ENCODE measurements at places on chromosomes 5 and 9.

- DNase-seq: no peak
- no peak overlapping the region for H3K27ac ChIP-seq
- no peaks in the 10 kb centered on the region for H3K27me3 ChIP-seq
- H3K36me3 ChIP-seq: no peaks in the 10 kb centered on the region
- H3K4me3 ChIP-seq: no peak overlapping the region
These were observed 60.9 kb downstream of the RXRA start for GRCh38 chr9:134386951-134387831.

- H3K4me3 ChIP-seq: no peak overlapping the region
- no peaks in the 10 kb centered on the region for H3K36me3 ChIP-seq
- H3K27ac ChIP-seq: no peak overlapping the region
- DNase-seq: no peak
- no peaks in the 10 kb centered on the region for H3K4me1 ChIP-seq
These were observed 37.7 kb downstream of the RORB start for GRCh38 chr9:74534841-74535240.

- H3K27me3 ChIP-seq: no peaks in the 10 kb centered on the region
- no peak for DNase-seq
- H3K4me1 ChIP-seq: no peaks in the 10 kb centered on the region
- no peaks in the 10 kb centered on the region for H3K36me3 ChIP-seq
- H3K4me3 ChIP-seq: no peak overlapping the region
These were observed 418.6 kb upstream of the GRAMD2B start for GRCh38 chr5:126004636-126005035.

DNA sequence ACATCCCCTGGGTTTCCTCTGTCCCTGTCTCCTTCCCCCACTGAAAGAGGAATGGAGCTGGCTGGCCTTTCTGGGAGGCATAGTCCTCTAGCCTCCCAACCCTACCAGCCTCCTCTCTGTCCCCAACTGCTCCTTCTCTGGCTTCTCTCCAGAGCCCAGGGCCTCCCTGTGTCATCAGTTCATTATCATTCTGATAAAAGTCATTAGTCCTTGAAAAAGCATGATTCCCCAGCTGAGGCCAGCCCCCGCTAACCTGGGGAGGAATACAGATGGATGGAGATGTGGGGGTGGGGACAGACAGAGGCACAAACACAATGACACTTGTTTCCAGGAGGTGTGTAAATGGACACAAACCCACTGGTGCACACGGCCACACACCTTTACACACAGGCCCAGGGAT, 73.6 kb upstream of the HSPA9 start:
- no peak overlapping the region for H3K27ac ChIP-seq
- peaks cover 46% of the 10 kb centered on the region for H3K27me3 ChIP-seq

DNA sequence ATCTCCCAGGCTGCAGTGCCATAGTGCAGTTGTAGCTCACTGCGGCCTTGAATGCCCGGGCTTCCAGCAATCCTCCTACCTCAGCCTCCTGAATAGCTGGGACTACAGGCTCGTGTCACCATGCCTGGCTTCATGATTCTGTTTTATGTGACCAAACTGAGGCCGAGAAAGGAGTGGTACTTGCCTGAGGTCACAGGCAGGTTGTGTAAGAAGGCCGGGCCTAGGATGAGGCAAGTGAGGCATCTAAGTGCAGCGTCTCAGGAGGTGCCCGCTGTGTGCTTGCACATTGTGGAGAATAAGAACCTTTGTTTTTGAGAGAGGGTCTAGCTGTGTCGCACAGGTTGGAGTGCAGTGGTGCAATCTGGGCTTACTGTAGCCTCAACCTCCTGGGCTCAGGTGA, 2.1 kb upstream of the NDST1 start:
- no peaks in the 10 kb centered on the region for H3K36me3 ChIP-seq
- no peak overlapping the region for H3K4me3 ChIP-seq
- H3K27me3 ChIP-seq: no peaks in the 10 kb centered on the region
- no peak overlapping the region for H3K27ac ChIP-seq

- DNase-seq: no peak
- no peaks in the 10 kb centered on the region for H3K36me3 ChIP-seq
- H3K4me1 ChIP-seq: no peaks in the 10 kb centered on the region
- no peak overlapping the region for H3K4me3 ChIP-seq
- no peaks in the 10 kb centered on the region for H3K27me3 ChIP-seq
- H3K27ac ChIP-seq: no peak overlapping the region
These were observed 124.7 kb downstream of the PAPPA start for GRCh38 chr9:116278326-116278725.

- no peaks in the 10 kb centered on the region for H3K36me3 ChIP-seq
- H3K4me1 ChIP-seq: peaks cover 23% of the 10 kb centered on the region
- H3K27me3 ChIP-seq: peaks cover 3% of the 10 kb centered on the region
- DNase-seq: peak; percentile 19
- H3K4me3 ChIP-seq: no peak overlapping the region
- no peak overlapping the region for H3K27ac ChIP-seq
These were observed 18.7 kb upstream of the RNF130 start for GRCh38 chr5:180090098-180090768.

DNA sequence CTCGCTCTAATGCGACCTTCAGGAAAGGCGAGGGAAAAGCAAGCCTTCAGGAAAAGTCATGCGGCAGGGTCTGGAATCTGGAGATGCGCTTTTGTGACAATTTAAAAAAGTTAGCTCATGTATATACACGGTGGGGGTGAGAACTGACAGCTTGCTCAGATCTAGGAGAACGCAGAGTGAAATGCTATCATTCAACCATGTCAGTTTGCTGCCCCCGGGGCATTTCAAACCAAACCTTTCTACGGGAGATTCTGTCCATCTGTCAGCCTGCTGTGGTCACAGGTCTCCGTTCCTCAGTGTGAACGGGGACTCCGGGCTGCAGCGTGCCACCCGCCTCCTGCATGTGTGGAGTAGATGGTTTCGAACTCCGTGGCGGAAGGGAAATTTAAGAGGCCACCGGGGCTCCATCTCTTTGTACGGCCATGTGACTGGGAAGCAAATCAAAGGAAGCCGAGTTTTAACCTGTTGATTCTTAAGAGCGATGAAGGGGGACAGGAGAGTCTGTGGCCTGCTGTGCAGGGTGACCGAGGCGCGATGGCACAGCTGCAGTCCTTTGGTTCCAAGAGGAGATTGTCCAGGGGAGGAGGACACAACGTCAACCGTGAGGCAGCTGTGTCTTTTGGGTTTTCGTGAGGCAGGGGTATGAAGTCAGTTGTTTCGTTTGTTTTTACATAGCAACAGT, 45.9 kb downstream of the OTULIN start:
- H3K4me3 ChIP-seq: no peak overlapping the region
- H3K36me3 ChIP-seq: no peaks in the 10 kb centered on the region
- H3K27me3 ChIP-seq: no peaks in the 10 kb centered on the region
- no peak overlapping the region for H3K27ac ChIP-seq
- no peak for DNase-seq

DNA sequence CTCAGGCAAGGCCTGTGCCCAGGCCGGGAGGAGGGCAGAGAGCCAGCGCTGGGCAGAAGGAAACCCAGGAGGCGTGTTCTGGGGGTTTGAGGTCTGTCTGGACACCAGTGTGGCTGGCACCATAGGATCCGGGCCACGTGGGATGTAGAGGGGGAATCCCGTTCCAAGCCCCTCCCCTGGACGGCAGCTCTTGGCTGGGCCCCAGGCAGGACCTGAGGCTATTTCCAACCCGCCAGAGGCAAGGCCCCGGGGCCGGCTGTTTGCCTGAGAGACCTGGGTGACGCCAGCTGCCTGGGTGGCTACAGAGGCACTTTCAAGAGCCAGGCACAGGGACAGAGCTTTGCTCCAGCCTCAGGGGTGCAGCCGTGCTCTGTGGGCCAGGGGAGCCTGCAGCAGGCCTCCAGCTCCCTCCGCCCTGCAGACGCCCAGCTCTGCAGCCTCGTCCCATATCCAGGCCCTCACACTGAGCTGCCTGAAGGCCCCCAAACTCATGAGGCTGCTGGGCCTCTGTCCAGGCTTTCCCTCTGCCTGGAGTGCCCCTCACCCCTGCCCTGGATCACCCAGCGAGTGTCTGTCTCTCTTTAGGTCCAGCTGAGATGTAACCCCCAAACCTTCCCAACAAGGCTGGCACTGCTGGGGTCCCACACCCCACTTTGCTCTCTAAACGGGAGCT, 56.6 kb upstream of the EGFL7 start:
- H3K4me3 ChIP-seq: no peak overlapping the region
- no peaks in the 10 kb centered on the region for H3K36me3 ChIP-seq
- no peak for DNase-seq
- peaks cover 81% of the 10 kb centered on the region for H3K27me3 ChIP-seq

DNA sequence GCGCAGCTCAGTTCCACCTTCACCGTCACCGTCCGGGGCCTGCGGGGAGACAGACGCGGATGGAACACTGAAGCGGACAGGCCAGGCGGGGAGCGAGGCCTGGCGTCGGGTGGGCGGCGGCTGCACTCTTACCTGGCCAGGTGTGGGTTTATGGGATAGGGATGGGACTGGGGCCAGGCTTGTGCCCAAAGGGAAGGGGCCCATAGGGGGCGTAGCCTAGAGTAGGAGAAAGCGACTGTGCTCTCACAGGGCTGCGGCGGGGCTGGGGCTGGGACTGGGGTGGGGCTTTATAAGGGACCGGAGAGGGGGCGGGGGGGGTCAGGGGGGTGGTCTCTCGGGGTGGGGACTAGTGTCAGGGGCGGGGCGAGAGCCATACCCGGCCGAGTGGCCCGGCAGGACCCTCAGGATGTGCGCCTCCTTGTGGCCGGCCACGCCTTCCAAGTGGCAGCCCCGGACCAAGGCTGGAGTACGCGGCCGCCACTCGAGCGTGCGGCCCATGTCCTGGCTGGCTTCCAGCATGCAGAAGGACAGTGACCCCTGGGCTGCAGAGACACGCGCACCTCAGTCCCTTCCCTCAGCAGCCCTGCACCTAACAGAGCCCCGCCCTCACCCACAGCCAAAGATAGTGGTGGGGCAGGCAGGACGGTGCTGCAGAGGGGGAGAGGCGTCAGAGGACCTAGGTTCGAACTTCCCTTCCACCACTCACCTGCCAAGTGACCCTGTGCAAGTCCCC, 22.8 kb downstream of the FPGS start:
- H3K4me3 ChIP-seq: no peak overlapping the region
- H3K36me3 ChIP-seq: no peaks in the 10 kb centered on the region
- H3K4me1 ChIP-seq: no peaks in the 10 kb centered on the region
- no peak overlapping the region for H3K27ac ChIP-seq

DNA sequence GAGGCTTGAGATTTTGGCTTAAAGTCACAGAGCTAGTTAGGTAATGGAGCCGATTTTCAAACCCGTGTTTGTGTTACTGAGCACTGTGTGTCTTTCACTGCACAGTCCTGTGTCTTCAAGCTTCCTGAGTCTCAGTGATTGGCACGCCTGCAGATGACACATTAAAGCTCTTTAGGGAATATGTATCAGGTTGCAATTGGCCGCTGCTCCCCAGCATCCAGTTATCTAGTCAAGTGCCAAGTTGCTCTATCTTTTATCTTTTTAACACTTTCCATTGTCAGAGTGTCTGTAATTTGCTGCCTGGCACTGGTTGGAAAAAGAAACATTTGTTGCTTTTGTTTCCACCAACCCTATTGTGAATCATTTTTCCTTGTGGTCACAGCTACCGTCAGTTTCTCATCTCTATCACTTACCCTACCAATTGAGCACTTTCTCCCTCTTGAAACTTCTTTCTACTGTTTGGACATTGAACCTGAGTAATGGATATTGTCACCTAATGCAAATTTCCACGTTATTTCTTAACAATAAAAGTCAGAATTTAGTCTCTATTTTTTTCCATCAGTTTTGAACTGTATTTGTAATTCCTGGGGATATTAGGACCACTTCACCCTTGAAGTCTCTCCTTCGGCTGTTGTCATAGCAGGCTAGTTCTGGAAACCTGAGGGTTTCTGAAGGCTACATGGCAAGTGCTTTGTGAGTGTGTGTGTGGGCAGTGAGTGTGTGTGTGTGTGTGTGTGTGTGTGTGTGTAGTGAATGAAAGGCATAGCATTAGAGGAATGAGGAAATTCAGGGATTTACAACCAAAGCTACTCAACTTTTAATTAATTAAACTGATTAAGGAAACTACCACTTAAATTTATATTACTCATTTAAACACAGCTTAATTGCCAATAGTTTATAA, 274.3 kb downstream of the ISL1 start:
- no peak for DNase-seq
- no peaks in the 10 kb centered on the region for H3K36me3 ChIP-seq
- no peak overlapping the region for H3K4me3 ChIP-seq
- no peaks in the 10 kb centered on the region for H3K27me3 ChIP-seq
- H3K4me1 ChIP-seq: no peaks in the 10 kb centered on the region

DNA sequence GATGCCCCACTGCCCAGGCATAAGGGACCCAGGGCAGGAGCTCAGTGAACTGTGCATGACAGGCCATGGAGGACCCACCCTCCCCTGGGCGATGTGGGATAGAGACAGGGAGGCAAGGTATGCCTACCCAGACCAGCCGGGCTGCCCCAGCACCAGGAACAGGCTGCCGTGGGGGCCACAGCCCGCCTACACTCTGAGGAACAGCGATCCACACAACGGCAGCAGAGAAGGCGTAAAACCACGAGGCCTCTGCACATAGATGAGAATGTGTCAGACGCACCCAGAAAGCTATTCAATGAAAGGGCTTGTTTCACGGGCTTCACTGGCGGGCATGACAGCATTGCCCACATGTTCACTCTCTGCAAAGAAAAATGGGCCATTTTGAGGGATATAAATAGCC, 49.5 kb downstream of the SEMA4D start:
- H3K27me3 ChIP-seq: no peaks in the 10 kb centered on the region
- no peaks in the 10 kb centered on the region for H3K36me3 ChIP-seq
- peaks cover 14% of the 10 kb centered on the region for H3K4me1 ChIP-seq
- no peak for DNase-seq

GRCh38 chr9:37963936-37964739, 60.2 kb upstream of the SLC25A51 start:
- H3K27ac ChIP-seq: no peak overlapping the region
- no peaks in the 10 kb centered on the region for H3K36me3 ChIP-seq
- H3K4me1 ChIP-seq: no peaks in the 10 kb centered on the region
- no peak for DNase-seq

GRCh38 chr5:117497601-117498000, 923.0 kb upstream of the SEMA6A start:
- no peak overlapping the region for H3K4me3 ChIP-seq
- no peak for DNase-seq
- no peaks in the 10 kb centered on the region for H3K36me3 ChIP-seq
- H3K4me1 ChIP-seq: no peaks in the 10 kb centered on the region

- no peaks in the 10 kb centered on the region for H3K27me3 ChIP-seq
- H3K36me3 ChIP-seq: no peaks in the 10 kb centered on the region
- no peak for DNase-seq
- H3K27ac ChIP-seq: no peak overlapping the region
These were observed 8.1 kb downstream of the SETD9 start for GRCh38 chr5:56917534-56917933.

DNA sequence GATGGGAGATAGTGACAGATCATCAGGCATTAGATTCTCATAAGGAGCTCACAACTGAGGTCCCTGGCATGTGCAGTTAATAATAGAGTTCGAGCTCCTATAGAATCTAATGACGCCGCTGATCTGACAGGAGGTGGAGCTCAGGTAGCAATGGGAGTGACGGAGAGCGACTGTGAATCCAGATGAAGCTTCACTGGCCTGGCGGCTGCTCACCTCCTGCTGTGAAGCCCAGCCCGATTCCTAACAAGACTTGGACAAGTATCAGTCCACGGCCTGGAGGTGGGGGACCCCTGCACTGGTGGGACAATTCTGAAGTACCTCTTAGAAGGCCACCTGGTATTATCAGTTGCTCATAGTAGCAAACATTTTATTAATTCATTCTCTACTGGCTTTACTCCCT, 377.9 kb upstream of the ITGA1 start:
- DNase-seq: no peak
- no peaks in the 10 kb centered on the region for H3K4me1 ChIP-seq
- H3K27ac ChIP-seq: no peak overlapping the region
